ENCODE measurements at places on chromosomes 2 and 18.

- DNase-seq, result no peak
These were observed 4.6 kb upstream of the DNAJC5G start for GRCh38 chr2:27270670-27271069.

- DNase-seq, result no peak
These were observed 93.7 kb upstream of the ID2 start for GRCh38 chr2:8587920-8588830.

- no peak for DNase-seq
These were observed 16.4 kb downstream of the NLRC4 start for GRCh38 chr2:32248299-32248698.

GRCh38 chr2:46988230-46988629 is 72.6 kb upstream of the MCFD2 start:
- peak; percentile 11 for DNase-seq

DNA sequence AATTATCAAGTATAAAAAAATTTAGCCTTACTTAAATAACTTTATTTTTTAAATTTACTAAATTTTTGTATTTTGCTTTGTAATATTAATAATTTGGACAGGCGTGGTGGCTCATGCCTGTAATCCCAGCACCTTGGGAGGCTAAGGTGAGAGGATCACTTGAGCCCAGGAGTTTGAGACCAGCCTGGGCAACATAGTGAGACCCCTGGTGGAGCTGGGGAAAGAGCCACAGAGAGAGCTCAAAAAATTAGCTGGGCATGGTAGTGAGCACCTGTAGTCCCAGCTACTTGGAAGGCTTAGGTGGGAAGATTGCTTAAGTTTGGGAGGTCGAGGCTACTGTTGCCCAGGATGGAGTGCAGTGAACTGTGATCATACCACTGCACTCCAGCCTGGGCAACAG is 143.5 kb downstream of the B3GNT2 start:
- no peak for DNase-seq

- DNase-seq, result no peak
These were observed 679 bp downstream of the RNF144A start for GRCh38 chr2:6917761-6918421.

GRCh38 chr18:59172664-59173249 is 33.1 kb downstream of the SEC11C start:
- no peak for DNase-seq

- DNase-seq, result no peak
These were observed 30.4 kb downstream of the CYTIP start for GRCh38 chr2:157413326-157414035.

DNA sequence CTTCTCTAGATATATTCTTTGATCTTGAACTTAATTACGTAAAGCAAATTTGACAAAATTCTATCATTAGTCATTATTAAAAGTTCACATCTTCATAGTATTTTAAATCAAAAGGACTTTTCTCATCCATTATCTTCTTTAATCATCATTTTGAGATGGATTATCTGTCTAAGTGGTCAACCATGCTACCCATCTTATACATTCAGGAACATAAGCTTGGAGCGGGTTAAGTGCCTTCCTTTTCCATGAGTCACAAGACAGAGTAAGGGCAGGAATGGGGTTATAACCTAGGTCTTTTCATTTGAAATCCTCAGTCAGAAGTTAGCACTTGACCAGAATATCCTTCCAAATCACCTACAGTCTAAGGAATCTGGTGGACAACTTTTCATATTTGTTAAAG is 297.1 kb downstream of the TCF4 start:
- DNase-seq, result no peak

- DNase-seq, result no peak
These were observed 119.7 kb downstream of the CDC42EP3 start for GRCh38 chr2:37551783-37552182.

GRCh38 chr2:46445556-46445955 is 33.8 kb upstream of the TMEM247 start:
- DNase-seq, result no peak

DNA sequence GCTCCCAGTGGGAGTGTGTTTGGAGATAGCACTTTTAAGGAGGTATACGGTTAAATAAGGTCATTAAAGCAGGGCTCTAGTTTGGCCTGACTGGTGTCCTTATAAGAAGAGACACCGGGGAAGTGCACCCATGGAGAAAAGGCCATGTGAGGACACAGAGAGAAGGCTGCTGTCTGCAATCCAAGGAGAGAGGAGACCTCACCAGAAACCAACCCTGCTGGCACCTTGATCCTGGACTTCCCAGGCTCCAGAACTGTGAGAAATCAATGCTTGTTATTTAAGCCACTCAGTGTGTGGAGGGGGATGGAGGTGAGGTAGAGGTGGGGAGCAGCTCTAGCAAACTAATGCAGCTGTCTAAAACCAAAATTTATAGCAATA is 62.0 kb downstream of the RPL31 start:
- DNase-seq, result no peak

DNA sequence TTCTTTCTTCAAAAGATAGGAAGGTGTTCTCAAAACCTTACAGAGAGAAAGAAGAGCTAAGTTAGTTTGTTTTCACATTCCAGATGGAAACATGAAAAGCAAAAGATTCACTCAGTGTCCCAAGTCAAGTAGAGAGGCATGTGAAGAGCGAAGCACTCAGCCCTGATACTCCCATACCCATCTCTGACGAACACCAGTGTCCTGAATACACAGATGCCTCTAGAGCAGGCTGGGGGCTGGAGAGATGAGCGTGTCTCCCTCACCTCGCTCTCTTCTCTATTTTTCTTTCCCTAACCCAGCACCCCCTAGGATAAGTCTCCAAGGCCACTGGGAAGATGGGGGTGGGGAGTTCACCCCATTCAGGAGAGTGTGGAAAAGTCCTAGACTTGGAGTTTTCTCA is 227.8 kb downstream of the TMEM163 start:
- no peak for DNase-seq

GRCh38 chr2:53476834-53477233 is 290.8 kb upstream of the CHAC2 start:
- DNase-seq, result no peak

- DNase-seq, result no peak
These were observed 54.4 kb downstream of the SETBP1 start for GRCh38 chr18:44735096-44735495.

GRCh38 chr18:63819786-63820185 is 44.6 kb downstream of the SERPINB7 start:
- DNase-seq, result no peak

DNA sequence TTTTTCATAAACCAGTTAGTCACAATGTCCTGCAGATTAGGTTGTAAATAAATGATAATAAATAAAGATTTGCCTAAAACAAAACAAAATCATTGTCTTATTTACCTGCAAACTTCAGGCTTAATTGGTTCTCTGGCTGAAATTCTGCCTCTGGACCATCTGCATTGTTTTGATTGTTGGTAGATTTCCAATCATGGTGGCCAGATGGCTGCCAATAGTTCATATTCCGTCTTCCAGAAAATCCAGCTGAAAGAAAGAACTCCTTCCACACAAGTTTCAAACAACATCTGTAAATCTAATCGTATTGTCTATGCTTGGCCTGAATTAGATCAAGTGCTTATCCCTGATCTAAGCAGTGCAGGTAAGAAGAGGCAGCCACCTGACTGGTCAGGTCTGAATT is 771.1 kb upstream of the ZEB2 start:
- no peak for DNase-seq

GRCh38 chr2:165070076-165070475 is 114.8 kb upstream of the SLC38A11 start:
- DNase-seq, result no peak

- DNase-seq, result no peak
These were observed 167.5 kb upstream of the SMAD2 start for GRCh38 chr18:48098007-48098406.

GRCh38 chr2:75035444-75036353 is 77.3 kb downstream of the POLE4 start:
- DNase-seq, result no peak

- no peak for DNase-seq
These were observed 8.3 kb upstream of the GPR148 start for GRCh38 chr2:130720528-130720927.

GRCh38 chr2:203685789-203686420 is 20.5 kb upstream of the CD28 start:
- DNase-seq, result no peak

- no peak for DNase-seq
These were observed 923.5 kb downstream of the EPHA4 start for GRCh38 chr2:220648628-220649027.

DNA sequence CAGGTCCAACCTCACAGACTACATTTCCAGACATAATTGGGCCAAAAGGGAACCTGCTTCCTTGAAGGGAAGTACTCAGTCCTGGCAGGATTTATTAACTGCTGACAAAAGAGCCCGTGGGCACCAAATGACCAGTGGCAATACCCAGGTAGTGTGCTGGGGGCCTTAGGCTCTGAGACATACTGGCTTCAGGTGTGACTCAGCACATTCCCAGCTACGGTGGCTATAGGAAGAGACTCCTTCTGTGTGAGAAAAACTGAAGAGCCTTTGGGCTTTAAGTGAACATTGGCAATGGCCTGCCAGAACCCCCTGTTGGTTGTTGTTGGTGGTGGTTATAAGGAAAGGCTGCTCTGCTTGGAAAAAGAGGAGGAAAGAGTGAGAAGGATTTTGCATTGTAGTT is 401.8 kb downstream of the KCNJ3 start:
- DNase-seq, result no peak

DNA sequence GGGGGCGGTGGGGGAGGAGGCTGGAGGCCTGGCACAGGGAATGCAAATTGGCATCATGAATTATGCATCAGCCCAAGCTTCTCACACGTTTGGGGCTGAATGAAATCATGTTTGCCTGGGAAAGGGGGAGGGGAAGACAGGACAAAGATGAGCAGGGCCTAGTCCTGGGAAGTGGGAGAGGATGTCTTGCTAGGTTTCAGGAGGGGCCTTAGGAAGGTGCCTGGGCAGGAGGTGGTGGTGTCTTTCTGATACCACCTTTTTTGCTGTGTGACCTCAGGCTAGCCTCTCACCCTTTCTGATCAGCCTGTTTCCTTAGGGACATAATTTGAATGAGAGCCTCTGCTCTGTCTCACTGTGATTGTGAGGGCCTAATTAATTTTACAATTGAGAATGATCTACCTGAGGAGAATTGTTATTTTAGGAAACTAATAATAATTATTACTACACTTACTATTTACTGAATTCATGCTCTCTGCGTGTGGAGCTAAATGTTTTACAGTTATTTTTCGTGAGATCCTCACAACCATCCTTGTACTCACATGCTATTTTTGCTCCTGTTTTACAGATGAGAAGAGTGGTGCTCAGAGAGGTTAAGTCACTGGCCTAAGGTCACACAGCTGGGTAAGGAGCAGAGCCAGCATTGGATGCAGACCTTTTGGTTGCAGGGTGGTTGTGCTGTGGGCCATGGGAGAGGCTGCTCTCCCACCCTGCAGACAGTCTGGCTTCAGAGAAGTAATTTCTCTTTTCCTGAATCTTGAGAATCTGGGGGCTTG is 39.6 kb downstream of the INHBB start:
- no peak for DNase-seq

DNA sequence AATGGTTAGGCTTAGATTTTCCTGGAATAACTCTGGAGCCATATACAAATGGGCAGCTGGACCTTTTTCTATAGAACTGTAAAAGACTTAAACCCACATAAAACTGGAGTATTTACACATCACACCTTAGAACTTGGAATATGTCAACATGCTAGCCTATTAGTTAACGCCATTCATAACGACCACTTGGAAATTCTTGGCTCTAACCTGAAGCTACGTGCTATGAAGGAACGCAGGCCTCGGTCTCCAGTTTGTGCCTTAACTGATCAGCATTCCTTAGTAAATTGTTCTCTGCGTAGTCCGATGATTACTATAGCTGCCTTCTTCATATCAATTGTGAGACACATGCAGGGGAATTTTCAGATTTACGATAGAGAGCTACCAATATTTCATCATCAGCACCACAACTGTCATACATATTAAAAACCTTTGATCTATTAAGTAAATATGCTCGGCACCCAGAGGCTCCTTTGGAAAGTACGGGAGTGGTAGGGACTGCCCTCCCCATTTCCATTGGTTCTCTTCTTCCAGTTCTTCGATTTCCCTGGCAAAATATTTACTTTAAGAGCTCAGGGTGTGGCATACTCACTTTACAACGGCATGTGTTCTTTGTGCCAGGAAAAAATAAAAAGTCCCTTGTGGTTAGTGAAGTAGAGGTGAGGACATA is 17.5 kb upstream of the CCL20 start:
- DNase-seq, result no peak

- DNase-seq, result peak; percentile 49
These were observed 82.9 kb downstream of the GRB14 start for GRCh38 chr2:164538240-164538866.

DNA sequence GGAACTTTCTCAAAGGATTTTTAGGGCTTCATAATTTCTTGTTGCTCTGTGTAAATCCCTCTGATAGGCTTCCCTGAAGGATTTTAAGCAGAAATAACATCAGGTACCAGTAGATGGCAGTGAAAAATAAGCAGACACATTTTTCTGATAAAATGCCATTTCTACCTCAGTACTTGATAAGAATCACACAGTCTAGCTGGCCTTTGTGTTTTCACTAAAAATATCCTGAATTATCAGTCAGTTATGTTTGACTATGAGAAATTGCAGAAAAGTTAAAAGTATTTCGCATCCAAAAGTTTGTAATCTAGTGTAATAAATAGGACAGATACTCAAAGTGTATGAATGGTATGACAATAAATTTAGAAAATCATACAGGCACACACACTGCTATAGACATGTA is 68.7 kb downstream of the DNAJC10 start:
- DNase-seq, result peak; percentile 68

- no peak for DNase-seq
These were observed 4.2 kb upstream of the CCDC178 start for GRCh38 chr18:33444709-33445108.

GRCh38 chr2:5976531-5977065 is 284.4 kb downstream of the SOX11 start:
- no peak for DNase-seq

DNA sequence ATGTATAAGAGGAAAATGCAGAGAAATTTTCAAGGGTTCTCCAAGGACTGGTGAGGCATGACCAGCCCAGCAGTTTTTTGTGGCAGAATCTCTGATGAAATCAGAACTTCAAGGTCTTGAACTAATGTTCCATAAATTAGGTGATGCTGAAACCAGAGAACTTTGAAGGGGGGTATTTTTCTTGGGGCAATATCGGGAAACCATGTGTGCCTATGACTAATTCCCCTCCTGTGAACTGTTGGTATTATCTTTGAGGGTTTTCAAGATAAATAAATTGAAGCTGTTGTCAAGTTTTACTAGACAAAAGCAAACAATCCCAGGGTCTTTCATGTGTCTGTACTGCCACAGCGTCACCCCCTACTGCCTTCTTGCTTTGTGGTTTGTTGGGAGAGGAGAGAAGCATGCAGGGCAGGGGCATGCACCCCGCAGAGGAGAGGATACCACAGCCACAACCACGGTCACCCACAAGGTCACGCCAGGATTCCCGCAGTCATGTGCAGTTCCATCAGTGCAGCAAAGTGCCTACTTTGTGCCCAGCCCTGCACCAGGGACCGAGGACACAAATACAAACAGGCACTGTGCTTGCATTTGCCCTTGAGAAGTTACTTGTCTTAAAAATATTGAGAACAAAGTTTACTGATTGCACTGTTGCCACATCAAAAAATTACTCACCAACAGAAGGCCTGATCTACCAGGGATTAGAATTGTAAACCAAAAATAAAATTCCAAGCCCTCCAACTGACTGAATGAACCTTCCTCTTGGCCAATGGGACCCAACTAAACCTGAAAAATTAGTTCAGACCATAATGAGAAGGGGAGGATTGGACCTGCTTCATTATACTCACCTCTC is 413.3 kb upstream of the TRIB2 start:
- DNase-seq, result no peak

- no peak for DNase-seq
These were observed 10.3 kb upstream of the CD8A start for GRCh38 chr2:86800856-86801567.

GRCh38 chr2:204033611-204034495 is 97.3 kb downstream of the ICOS start:
- no peak for DNase-seq

- no peak for DNase-seq
These were observed 39.5 kb downstream of the ADNP2 start for GRCh38 chr18:80148326-80149199.
